NCI-H1930 (cell line): ENCODE measurements at places on chromosomes 2 and 18.

DNA sequence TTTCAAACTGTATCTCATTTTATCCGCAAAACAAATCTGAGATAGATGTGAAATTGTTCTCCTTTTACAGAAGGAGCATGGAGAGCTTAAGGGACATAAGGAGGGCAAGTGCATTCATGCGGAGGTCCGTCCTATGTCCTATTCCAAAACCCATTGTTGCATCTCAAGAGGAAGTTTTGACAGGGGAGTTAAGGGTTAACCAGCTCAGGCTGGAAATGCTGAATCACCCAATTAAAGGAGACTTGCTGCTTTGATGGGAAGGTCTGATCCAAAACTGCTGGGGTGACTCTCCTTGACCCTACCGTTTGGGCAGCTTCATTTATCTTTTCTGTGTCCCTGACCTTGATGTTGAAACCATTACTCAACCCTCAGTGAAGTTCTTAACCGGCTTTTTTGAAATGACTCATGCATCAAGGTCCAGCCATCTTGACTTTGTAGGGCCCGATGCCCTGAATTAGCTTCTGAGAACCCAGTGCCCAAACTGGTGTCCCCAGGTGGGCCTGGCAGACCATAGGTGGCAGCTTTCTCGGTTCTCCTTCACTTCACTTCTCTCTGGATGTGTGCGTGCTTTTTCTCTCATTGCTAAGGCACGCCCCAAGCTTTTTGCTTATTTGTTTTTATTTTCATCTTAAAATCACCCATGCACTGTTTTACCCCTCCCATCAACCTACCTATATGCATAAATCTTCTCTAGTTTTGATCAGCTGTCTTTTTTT is 15.9 kb upstream of the TXNDC2 start:
- no peak for DNase-seq

GRCh38 chr2:9753276-9753600 is 90.0 kb upstream of the TAF1B start:
- no peak for DNase-seq

GRCh38 chr2:198762441-198762840 is 695.3 kb downstream of the SATB2 start:
- DNase-seq = no peak

GRCh38 chr2:10842506-10842905 is 29.9 kb upstream of the PDIA6 start:
- no peak for DNase-seq

GRCh38 chr2:216690853-216691741 is 4.3 kb downstream of the IGFBP5 start:
- DNase-seq = no peak

DNA sequence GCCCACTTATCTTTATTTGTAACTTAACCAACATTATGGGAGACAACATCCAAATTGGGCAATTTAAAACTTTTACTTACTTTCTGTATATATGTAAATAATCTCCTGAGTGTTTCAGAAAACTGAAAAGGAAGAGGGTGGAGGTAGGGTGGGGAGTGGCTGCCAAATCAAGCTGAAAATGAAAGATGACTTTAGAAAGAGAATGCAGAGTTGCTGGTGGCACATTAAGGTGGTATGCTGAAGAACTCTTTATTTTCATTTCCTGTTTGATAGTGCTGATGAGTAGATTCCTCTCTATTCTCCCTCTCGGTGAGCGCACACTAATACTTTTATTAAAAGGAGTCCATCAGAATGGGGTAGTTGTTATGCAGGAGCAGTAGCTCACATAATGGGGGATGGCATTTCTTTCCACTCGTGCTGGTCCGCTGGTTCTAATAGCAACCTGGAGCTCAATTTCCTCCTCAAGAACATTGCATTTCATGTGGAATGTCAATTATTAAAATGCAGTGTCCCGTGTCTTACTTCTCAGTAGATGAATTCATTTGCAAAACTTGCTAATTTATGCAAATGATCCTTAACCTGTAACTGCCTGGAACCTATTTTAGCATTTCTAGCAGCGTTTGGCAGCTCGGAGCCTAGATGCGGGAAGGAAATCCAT is 466.9 kb upstream of the HNRNPA3 start:
- DNase-seq = no peak

- DNase-seq = no peak
These were observed 334.5 kb upstream of the SPHKAP start for GRCh38 chr2:228516019-228516418.

DNA sequence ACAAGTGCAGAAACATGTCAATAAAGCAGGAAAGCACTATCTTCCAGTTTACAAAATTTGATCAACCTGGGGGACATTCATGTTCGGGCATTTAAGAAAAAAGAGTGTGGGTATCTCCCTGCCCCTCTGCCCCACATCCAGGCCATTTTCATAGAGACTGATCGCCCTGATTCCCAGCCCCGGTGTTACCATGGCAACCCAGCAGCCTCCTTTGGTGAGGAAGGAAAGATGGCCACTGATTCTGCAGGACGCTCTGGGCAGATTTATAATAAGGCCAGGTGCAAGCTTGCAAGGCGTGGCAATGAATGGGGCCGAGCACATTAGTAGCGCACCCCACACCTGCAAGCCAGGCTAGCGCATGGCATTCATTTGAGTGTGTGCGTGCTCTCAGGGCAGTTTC is 36.7 kb upstream of the ARL4C start:
- no peak for DNase-seq

DNA sequence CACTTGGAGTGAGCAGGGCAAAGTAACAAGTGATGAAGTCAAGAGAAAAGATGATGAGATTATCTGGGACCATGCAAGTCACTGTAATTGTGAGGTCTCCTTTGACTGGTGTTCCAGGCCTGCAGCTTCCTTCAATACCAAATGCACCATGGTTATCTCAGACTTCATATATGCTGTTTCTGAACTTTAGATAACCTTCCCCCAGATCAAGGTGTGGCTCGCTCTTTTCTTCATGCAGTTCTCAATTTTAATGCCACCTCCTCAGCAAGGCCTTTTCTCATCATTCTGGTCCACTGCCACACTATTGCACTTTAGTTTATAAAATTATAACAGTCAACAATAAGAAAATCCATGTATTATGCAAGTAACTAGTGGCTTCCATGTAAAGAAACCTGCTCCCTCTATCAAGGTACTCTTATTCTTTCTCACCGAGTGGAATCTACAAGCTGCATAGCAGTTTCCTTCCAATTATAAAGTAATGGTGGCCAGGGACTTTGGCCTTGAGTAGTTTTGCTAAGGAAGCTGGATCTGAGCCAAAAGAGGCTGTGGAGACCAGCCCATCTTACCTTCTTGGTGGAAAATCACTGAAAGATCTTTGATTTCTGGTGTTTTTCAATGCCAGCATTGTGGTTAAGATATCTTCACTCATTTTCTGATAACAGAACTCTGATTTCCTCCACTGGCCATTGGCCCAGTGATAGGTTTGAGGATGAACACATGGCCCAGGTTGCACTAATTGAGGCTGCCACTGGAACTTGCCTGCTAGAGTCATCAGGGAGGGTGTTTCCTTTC is 113.6 kb downstream of the KCNE4 start:
- no peak for DNase-seq

- DNase-seq = no peak
These were observed 430 bp upstream of the CHMP1B start for GRCh38 chr18:11850821-11851145.

DNA sequence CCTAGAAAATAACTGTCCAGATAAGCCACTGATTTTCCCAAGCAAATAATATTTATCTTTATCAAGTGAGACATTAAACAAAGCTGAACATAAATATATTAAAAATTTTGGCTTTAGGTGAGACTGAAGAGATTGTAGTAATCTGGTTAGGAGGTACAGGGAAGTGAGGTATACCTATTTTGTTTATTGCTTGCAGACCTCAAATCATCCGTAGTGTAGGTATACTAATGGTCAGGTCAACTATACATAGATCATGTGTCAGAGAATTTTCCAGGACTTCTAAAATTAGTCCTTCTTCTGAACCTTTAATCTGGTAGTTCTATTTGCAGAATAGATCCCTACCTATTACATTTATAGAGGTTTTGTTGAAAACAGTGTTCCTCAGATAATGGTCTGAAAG is 41.5 kb downstream of the SP140 start:
- no peak for DNase-seq

DNA sequence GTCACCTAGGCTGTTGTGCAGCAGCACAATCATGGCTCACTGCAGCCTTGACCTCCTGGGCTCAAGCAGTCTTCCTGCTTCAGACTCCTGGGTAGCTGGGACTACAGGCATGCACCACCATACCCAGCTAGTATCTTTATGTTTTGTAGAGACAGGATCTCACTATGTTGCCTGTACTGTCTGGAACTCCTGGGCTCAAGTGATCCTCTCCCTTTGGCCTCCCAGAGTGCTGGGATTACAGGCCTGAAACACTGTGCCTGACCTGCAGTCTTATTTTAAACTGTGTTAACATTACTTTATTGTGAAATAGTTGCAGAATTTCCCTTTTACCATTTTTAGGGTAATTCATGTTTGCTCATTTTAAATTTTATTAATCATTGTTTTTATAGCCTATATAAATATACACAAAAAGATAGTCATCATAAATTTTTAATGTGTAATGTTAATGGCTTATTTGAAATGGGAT is 24.6 kb downstream of the EML4 start:
- no peak for DNase-seq

GRCh38 chr2:201208563-201209252 is 25.8 kb downstream of the CASP10 start:
- no peak for DNase-seq

- DNase-seq = no peak
These were observed 87.3 kb downstream of the HNRNPLL start for GRCh38 chr2:38515155-38516074.

DNA sequence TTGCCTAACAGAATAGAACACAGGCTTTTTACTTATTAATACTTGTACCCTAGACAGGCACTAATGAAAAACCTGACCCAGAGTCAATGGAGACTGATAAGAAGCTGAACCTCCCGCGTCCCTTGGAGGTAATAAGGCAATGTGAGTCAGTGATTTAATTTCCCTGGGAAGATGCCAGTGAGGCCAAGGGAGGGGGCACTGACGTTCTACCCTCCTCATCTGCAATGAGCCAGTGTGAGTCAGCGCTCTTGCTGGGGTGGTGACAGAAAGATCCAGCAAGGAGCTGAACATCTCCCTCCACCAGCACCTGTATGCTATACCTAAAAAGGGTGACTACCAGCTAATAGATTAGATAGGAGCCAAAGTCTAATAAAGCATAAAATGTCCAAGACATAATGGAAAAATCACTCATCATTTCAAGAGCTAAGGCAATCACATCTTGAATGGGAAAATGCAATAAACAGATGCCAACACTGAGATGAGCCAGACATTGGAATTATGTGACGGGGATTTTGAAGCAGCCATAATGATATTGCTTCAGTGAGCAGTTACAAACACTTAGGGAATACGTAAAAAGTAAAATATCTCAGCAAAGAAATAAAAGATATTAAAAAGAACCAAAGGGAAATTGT is 116.9 kb downstream of the TPGS2 start:
- DNase-seq = no peak

- DNase-seq = no peak
These were observed 1.7 kb upstream of the POLR2D start for GRCh38 chr2:127859712-127860085.
